ENCODE measurements at places on chromosomes 16 and 17.

GRCh38 chr17:10010752-10011151 is 105.7 kb upstream of the RCVRN start:
- DNase-seq = no peak

GRCh38 chr16:2458887-2459646 is 842 bp upstream of the TEDC2 start:
- DNase-seq = no peak

DNA sequence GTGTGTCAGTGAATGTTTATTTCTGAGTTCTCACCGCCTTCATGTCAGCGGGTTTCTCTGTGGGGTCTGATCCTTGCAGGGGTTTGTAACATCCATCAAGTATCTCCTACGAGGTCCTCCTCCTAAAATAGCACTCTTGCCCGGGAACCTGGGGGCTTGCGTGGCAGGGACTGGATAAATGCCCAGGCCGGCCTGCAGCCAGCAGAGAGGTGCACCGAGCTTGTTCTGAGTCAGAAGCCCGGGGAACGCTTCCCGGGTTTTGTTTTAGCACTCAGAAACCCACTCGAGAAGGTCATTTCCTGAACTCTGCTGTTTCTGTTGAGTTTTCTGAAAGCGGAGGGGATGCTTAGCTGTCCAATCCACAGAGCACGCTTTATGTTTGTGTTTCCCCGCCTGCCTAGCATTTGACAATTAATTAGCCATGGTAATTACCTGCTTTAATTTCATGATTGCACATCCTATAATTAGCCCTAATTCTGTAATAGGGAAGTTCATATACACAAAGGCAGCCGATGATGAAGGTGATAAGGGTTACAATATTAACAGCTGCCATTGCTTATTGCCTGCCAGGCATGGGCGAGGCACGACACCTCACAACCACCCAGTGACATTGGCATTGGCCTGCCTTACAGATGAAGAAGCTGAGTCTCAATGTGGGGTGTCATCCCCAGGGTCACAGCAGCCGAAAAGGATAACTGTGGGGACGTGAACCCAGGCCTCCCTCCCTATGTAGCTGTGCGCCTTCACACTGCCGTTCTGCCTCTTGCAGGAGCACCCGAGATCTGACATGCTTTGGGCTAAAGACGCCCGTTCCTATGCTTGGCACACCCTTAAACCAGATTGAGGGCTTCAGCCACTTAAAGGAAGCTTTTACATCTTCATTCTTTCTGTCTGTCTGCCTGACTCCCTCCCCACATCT is 333.1 kb downstream of the CPPED1 start:
- no peak for DNase-seq

- no peak for DNase-seq
Measured at GRCh38 chr17:34892461-34893249, 68.6 kb downstream of the CCT6B start.

- DNase-seq = no peak
Measured at GRCh38 chr16:12120217-12120981, 143.9 kb downstream of the SNX29 start.
